ENCODE measurements at places on chromosomes 3 and 15. TPM values are rescaled to one million over a fixed set of nuclear protein-coding genes. Genes with fewer than 3 reads are reported as not detected.

- peaks cover 41% of the 10 kb centered on the region for H3K4me1 ChIP-seq
- H3K36me3 ChIP-seq = peaks cover 23% of the 10 kb centered on the region
- no peak overlapping the region for H3K4me3 ChIP-seq
- H3K27me3 ChIP-seq = no peaks in the 10 kb centered on the region
- peak overlapping the region; percentile 93 for H3K27ac ChIP-seq
These were observed 26.5 kb downstream of the IQGAP1 start for GRCh38 chr15:90414408-90415028.

Gene GOLGA6D
- total RNA-seq = 0.13 TPM

DNA sequence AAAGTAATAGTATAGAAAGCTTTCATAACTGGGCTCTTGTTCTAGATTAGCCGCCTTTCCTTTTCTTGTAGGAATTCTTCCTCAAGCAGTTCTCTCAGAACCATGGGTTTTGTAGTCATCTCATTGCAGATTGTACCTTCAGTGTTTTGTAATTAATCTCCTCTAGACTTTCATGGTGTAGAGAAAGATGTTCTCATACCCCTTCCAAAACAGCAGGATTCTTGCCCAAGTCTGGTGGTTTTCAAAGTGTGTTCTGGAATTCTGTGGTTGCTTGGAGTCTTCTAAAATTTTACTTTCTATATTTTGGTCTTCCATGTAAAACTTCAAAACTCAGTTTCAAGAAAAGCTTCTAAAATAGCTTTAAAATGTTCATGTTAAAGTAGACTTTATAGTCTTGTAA, 293.8 kb downstream of the PTPRG start:
- peaks cover 10% of the 10 kb centered on the region for H3K4me1 ChIP-seq
- no peaks in the 10 kb centered on the region for H3K36me3 ChIP-seq
- no peak for DNase-seq
- no peak overlapping the region for H3K4me3 ChIP-seq
- H3K27ac ChIP-seq = no peak overlapping the region

GRCh38 chr3:187628169-187628568, 42.0 kb downstream of the SST start:
- DNase-seq = no peak
- H3K27me3 ChIP-seq = peaks cover 6% of the 10 kb centered on the region
- H3K4me3 ChIP-seq = no peak overlapping the region

GRCh38 chr15:60798821-60799220, 319.9 kb upstream of the ICE2 start:
- H3K27me3 ChIP-seq = no peaks in the 10 kb centered on the region
- peaks cover 22% of the 10 kb centered on the region for H3K4me1 ChIP-seq
- no peak overlapping the region for H3K27ac ChIP-seq
- H3K4me3 ChIP-seq = no peak overlapping the region
- H3K36me3 ChIP-seq = peaks cover 8% of the 10 kb centered on the region

- no peak overlapping the region for H3K4me3 ChIP-seq
- peaks cover 7% of the 10 kb centered on the region for H3K4me1 ChIP-seq
- H3K36me3 ChIP-seq = peaks cover 79% of the 10 kb centered on the region
- no peak for DNase-seq
- H3K27ac ChIP-seq = no peak overlapping the region
These were observed 106.3 kb downstream of the PLD1 start for GRCh38 chr3:171704002-171704401.

DNA sequence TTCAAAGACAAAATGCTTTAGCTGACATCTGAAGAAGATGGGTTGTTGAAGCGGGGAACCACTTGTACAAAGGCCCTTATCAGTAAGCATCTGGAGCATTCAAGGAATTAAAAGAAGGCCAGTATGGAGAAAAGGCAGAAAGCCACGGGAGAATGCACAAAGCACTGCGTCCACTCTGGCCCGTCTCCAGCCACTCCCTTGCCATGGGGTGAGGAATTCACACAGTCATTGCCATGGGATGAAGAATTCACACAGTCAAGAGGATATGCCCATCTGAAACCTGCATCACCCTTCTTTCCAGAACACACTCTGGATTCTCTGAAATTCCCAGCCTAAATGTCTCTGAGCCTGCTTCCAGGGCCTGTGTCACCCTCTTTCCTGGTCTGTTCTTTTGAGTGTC, 26.7 kb upstream of the STAG1 start:
- no peak overlapping the region for H3K4me3 ChIP-seq
- no peak for DNase-seq
- H3K36me3 ChIP-seq = no peaks in the 10 kb centered on the region
- H3K27me3 ChIP-seq = no peaks in the 10 kb centered on the region
- H3K4me1 ChIP-seq = no peaks in the 10 kb centered on the region

- no peak overlapping the region for H3K4me3 ChIP-seq
- H3K4me1 ChIP-seq = peaks cover 22% of the 10 kb centered on the region
- no peak for DNase-seq
- peaks cover 26% of the 10 kb centered on the region for H3K27me3 ChIP-seq
- H3K27ac ChIP-seq = no peak overlapping the region
These were observed 9.1 kb downstream of the CLCN2 start for GRCh38 chr3:184352149-184352785.

DNA sequence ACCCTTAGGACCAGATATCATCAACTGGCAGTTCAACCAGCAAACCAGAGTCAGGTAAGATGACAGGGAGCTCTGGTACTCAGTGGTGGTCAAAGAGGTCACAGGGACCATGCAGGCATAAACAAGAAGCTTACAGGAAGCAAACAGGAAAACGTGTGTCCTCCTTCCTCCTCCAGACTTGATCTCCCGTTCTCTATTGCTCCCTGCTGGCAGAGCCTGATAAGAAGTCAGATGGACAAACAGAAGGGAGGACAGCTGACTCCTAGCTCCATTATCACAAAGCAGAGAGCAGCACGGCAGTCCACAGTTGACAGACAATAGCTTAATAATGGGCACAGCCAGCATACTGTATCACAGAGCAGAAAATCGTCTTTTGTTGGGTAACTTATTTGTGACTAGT, 156.5 kb upstream of the SLC2A2 start:
- H3K4me1 ChIP-seq = peaks cover 14% of the 10 kb centered on the region
- no peaks in the 10 kb centered on the region for H3K36me3 ChIP-seq
- no peaks in the 10 kb centered on the region for H3K27me3 ChIP-seq
- H3K27ac ChIP-seq = no peak overlapping the region
- H3K4me3 ChIP-seq = no peak overlapping the region

DNA sequence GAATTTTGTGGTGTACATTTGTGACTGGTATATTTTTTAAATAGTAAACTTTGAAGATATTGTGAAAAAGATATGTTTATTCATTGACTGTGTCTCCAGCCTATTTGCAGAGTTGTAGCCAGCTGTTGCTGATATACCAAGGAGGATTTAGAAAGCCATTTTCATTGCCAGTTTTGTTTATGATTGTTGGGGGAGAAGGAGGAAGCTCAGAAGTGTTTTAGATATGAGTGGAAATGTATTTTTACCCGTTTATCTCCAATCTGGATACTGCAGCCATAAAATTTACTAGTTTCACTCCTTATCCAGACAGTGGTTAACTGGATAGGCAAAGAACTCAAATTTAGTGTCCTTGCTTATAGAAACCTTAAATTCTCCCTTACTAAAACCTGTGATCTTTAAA, 18.8 kb downstream of the ATP11B start:
- H3K36me3 ChIP-seq = peaks cover 2% of the 10 kb centered on the region
- H3K27ac ChIP-seq = no peak overlapping the region
- H3K4me3 ChIP-seq = no peak overlapping the region

DNA sequence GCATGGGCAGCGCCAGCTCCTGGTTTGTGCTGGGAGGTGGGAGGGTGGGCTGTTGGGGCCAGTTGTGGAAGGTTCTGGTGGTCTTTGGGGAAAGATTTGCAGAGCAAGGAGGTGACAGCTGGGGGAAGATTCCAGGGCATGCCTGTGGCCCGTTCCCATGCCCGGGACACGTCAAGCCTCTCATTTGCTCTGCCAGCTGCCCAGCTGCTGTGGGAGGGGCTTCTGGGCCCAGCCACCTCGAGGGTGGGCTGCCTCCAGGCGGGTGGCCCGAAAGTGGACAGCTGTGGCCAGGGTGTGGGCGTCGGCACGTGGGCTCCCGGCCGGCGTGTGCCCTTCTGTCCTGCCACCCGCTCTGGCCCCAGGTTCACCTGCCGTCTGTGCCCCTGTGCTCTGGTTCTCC, 17.2 kb downstream of the PLXNA1 start:
- H3K36me3 ChIP-seq = no peaks in the 10 kb centered on the region
- no peak overlapping the region for H3K4me3 ChIP-seq
- peaks cover 4% of the 10 kb centered on the region for H3K4me1 ChIP-seq
- DNase-seq = no peak
- no peak overlapping the region for H3K27ac ChIP-seq

DNA sequence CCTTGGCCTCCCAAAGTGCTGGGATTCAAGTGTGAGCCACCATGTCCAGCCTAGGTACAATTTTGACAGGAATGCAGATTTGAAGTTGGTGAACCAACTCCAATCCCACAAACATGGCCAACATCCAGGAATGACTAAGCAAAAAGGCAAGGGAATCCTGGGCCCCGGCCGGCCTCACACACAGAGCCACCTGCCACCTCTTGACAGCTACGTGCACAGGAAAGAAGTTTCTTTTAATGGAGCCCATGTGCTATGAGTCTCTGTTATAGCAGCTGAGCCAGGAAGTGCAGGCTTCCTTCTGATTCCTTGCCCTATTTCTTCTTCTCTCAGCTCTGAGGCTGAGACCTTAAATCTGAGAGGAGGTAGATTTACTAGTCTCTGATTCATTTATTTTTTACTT, 8.8 kb downstream of the TMEM40 start:
- H3K4me1 ChIP-seq = no peaks in the 10 kb centered on the region
- H3K36me3 ChIP-seq = no peaks in the 10 kb centered on the region
- H3K27ac ChIP-seq = no peak overlapping the region
- DNase-seq = no peak
- H3K27me3 ChIP-seq = peaks cover 3% of the 10 kb centered on the region

Gene SRGAP3
- total RNA-seq = 21.4 TPM

Gene C3orf33
- total RNA-seq = 4.4 TPM

DNA sequence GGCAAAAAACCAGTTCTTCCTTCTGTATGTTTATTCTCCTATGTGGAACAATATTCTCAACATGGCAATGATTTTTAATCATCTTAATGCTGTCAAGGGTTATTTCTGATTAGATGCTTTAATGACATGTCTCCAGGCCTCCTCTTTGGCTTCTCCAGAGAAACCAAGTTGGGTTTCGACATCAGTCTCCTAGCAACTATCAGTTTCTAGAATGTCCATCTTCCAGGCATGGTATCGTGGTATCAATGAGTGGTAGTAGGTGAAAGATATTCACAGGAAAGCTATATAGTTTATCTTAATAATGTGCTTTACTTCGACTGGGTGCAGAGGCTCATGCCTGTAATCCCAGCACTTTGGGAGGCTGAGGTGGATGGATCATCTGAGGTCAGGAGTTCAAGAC, 128.5 kb downstream of the C3orf70 start:
- H3K4me1 ChIP-seq = peaks cover 3% of the 10 kb centered on the region
- no peak overlapping the region for H3K4me3 ChIP-seq
- H3K27ac ChIP-seq = no peak overlapping the region
- no peak for DNase-seq

- H3K4me1 ChIP-seq = no peaks in the 10 kb centered on the region
- no peaks in the 10 kb centered on the region for H3K27me3 ChIP-seq
- DNase-seq = no peak
These were observed 540.8 kb upstream of the ROBO1 start for GRCh38 chr3:80308637-80309036.

- H3K36me3 ChIP-seq = peaks cover 13% of the 10 kb centered on the region
- no peak overlapping the region for H3K4me3 ChIP-seq
- H3K4me1 ChIP-seq = peaks cover 2% of the 10 kb centered on the region
- no peaks in the 10 kb centered on the region for H3K27me3 ChIP-seq
- no peak overlapping the region for H3K27ac ChIP-seq
- no peak for DNase-seq
These were observed 175.3 kb upstream of the LRRFIP2 start for GRCh38 chr3:37349640-37350039.

GRCh38 chr15:67179411-67179995, 75.0 kb downstream of the AAGAB start:
- H3K4me1 ChIP-seq = peaks cover 12% of the 10 kb centered on the region
- peaks cover 12% of the 10 kb centered on the region for H3K36me3 ChIP-seq
- no peaks in the 10 kb centered on the region for H3K27me3 ChIP-seq

GRCh38 chr15:81197688-81198281, 1.1 kb downstream of the IL16 start:
- no peak overlapping the region for H3K4me3 ChIP-seq
- H3K36me3 ChIP-seq = no peaks in the 10 kb centered on the region
- DNase-seq = no peak
- peaks cover 21% of the 10 kb centered on the region for H3K27me3 ChIP-seq
- H3K4me1 ChIP-seq = no peaks in the 10 kb centered on the region

Gene TEX55
- not detected for total RNA-seq

Gene PLA2G4D
- total RNA-seq = not detected

DNA sequence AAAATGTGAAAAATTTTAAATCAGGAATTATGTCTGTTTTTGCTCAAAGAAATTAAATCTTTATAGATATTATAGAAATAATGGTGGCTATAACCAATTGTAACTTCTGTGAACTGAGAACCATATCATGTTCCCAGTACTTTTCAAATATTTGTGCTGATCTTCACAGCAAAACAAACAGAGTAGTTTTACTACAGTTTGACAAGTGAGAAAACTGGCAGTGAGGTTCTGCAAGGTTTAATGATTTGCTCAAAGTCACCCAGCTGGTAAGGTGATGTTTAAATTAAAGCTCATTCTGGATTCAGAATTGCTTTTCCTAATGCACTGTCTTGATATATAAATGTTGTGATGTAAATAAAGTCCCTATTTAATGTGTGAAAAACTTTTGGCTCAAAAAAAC, 22.0 kb upstream of the SPTSSB start:
- H3K4me3 ChIP-seq = no peak overlapping the region
- H3K27ac ChIP-seq = peak overlapping the region; percentile 93
- H3K36me3 ChIP-seq = peaks cover 11% of the 10 kb centered on the region
- DNase-seq = no peak

Gene WWTR1
- 15.0 TPM for total RNA-seq

DNA sequence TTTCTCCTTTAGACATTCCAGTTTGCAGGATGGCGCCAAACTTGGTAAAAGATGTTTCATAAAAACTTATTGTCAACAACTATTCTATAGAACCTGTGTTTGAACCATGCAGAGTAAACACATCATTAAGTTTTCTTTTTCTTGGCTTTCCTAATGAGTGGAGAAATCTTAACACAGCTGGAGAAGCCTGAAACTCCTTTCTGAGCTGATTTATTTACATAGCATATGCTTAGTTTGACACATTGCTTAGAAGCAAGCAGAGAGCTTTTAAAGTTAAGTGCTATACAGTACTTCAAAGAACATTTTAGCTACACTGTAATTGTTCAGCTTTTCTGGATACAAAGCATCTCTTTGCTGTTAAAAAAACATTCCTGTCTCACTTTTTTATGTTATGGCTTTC, 61.0 kb upstream of the PAQR5 start:
- no peaks in the 10 kb centered on the region for H3K27me3 ChIP-seq
- peaks cover 14% of the 10 kb centered on the region for H3K4me1 ChIP-seq
- peaks cover 5% of the 10 kb centered on the region for H3K36me3 ChIP-seq
- no peak for DNase-seq

Gene CLDN1
- total RNA-seq = 37.8 TPM

Gene CPLX3
- total RNA-seq = not detected
